GM23248 (cell line): ENCODE measurements at places on chromosomes 3 and 15. TPM values are rescaled to one million over a fixed set of nuclear protein-coding genes. Genes with fewer than 3 reads are reported as not detected.

DNA sequence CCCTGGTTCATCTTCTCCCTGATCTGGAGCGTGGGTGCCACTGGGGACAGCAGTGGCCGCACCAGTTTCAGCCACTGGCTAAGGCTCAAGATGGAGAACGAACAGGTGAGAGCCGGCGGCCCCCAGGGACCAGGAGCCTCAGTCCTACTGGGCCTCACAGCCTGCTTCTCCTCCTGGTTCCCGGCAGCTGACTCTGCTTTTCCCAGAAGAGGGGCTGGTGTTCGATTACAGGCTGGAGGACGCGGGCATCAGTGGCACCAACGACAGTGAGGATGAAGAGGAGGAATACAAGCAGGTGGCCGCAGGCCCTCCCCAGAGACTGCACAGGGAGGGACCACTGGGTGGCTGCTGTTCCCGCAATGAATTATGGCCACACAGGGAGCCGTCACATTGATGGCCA lies 54.4 kb downstream of the DNAH1 start:
- no peak for DNase-seq

GRCh38 chr3:129116482-129116946 lies 5.1 kb downstream of the RAB43 start:
- no peak for DNase-seq

GRCh38 chr3:34323517-34323916 lies 525.1 kb downstream of the PDCD6IP start:
- DNase-seq: no peak

- DNase-seq: peak; percentile 12
Observed at GRCh38 chr3:57093971-57094535, 33.6 kb downstream of the SPATA12 start.

Gene SLC12A1
- polyA plus RNA-seq: not detected in 2 replicates

- DNase-seq: no peak
Observed at GRCh38 chr3:122515870-122516269, 1.1 kb upstream of the KPNA1 start.

GRCh38 chr3:186599785-186600166 lies 13.1 kb upstream of the AHSG start:
- no peak for DNase-seq

DNA sequence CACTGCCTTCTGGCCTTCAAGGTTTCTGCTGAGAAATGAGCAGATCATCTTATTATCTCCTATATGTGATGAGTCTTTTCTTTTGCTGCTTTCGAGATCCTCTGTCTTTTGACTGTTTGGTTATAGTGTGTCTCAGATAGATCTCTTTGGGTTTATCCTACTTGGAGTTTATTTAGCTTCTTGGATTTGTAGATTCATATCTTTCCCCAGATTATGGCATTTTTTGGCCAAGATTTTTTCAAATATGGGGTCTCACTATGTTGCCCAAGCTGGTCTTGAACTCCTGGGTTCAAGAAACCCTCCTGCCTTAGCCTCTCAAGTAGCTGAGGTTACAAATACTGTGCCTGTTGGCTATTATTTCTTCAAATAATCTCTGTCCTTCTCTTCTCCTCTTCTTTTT lies 150.3 kb downstream of the PDE8A start:
- no peak for DNase-seq

- DNase-seq: peak; percentile 16
Observed at GRCh38 chr3:141093397-141093796, 42.2 kb downstream of the SPSB4 start.

DNA sequence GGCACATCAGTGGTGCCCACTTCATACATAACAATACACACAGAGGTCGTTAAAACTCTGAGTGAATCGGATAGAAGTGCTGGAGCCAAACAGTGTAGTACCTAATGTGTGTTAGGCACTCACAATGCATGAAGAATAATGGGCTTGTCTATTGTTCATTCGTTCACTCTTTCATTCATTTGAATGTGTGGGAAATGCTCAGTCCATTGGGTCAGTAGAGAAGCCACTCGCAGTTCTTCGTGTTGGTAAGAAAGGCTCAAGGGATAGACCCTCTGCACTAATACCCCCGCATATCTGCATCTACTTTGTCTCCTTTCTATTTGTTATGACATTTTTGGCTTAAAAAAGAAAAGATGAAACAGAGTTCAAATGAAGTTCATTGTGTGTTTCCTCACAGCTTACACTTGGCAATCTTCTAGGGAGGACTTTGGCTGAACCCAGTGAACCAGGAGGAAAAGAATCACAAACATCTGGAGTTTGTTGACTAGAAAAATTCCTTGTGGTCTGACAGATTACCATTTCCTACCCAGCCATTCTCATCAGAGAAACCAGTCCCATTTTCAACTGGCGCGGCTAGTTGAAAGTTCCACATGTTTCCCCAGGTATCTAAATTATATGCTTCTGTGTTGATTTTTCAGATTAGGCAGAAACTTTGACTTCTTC lies 32.8 kb upstream of the MFSD1 start:
- DNase-seq: peak; percentile 93

- no peak for DNase-seq
Observed at GRCh38 chr3:38039101-38039898, at the start of gene DLEC1. Gene DLEC1, plus strand, starts transcription at chr3:38039208. Its CDS starts 18 bp downstream, at chr3:38039226.

- DNase-seq: no peak
Observed at GRCh38 chr3:111899966-111900365, 40.9 kb downstream of the PHLDB2 start.

DNA sequence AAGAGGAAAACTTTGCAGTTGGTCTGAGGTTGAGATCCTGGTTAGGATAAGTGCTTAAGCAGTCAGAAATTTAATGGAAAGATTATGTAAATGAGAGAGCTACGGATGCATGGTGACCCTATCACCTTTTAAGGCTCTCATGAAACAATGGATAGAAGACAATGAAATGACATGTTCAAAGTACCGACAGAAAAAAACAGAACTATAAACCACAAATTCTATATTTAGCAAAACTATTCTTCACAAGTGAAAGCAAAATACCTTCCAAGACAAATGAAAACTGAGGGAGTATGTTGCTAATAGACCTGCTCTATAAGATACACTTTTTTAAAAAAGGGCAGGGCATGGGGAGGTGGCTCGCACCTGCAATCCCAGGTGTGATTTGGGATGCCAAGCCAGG lies 32.2 kb downstream of the DNAAF4 start:
- DNase-seq: no peak

GRCh38 chr3:176905331-176905730 lies 292.0 kb downstream of the TBL1XR1 start:
- DNase-seq: no peak

DNA sequence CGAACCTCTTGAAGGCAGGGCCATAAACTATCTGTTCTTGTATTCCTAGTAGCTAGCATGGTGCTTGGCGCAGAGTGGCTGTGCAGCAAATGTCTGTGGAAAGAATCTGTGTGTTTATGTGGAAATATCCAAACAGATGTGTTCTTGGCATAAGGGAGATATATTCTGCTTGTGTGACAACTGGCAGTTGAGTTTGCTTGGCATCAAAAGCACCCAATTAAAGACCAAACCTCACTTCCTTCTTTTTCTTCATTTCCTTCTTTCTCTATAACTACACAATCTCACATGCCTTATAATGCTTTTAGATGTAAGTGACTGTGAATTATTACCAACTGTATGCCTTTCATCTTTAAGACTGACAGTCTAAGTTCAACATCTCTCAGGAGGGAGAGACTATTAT lies 296.5 kb downstream of the SLC9A9 start:
- DNase-seq: no peak

DNA sequence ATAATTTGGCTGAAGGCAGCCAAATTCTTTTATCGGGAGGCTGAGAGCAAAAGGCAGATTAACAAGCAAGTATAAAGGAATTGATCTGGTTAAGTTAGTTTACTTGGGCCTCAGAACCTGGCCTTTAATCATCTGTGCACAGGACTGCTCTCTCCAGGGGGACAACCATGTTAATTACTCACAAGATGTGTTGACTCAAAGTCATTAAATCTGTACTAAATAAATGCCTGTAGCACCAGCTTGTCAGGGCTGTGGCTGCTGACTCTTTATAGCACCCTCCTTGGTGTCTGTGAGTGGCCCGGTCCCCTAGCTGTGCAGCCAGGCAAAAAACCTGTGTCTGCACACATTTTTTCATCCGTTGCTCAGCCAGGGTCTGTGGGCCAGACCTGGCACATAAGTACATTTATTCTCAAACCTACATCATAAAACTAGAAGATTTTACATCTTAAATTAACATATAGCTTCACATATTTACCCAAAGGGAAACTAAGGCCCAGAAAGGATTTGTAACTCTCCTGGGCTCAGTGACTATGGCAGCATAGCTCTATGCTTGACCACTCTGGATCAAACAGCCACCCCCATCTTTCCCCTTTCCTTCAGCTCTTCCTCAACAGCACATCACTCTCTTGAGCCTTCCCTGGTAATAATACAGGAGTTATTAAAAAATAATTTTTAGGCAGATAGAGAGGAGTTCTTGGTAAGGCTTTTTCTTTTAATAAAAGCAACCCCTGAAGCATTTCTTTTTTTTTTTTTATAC lies 51.4 kb downstream of the NCEH1 start:
- peak; percentile 56 for DNase-seq

DNA sequence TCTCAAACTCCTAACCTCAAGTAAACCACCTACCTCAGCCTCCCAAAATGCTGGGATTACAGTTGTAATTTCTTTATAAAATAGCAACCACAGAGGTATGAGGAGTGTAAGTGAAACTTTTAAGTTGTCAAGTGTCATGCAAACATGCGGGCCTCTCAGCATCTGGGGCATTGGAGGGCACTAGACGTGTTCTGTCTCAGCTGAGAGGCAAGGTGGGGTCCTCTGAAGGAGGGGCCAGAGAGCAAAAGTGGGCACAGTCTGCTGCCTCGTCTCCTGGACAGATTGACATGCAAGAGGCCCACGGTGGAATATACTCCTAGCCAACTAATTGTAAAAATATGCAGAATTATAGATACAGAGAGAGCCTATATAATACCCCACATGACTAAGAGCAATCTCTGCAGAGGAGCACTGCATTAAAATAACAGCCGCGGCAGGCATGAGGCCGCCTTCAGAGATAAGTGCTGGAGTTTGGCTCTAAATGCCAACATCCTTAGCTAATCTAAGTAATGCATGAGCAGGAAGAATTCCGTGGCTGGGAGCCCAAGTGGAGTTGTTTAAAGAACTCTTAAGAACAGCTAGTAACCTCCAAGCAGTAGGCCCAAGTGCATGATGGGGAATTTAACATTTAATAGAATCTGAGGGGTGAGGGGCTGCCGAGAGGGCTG lies 87.8 kb upstream of the RNU6-1 start:
- peak; percentile 31 for DNase-seq

- DNase-seq: peak; percentile 76
Observed at GRCh38 chr3:190092250-190092649, 28.4 kb downstream of the P3H2 start.

- no peak for DNase-seq
Observed at GRCh38 chr3:78791753-78792152, 976.0 kb downstream of the ROBO1 start.

DNA sequence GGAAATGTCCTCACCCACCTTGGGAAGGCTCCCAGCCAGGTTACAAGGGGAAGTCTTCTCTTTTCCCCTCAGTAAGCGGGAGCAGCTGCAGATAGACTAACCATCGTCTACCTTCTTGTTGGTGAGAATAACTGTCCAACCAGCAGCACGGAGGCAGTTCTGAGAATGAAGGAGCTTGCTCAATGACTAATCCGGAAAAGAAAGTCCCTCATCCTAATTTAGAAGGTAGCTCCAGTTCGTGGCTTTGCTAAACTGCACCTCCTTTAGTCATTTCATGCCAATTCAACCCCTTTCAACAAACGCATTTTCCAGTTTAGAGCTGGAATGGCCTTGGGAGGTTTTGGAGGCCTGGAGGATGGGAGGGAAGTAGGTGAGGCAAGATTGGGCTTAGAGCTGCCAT lies 527.4 kb upstream of the PROK2 start:
- peak; percentile 43 for DNase-seq

Gene CCDC33
- polyA plus RNA-seq: not detected in 2 replicates

Gene MUSTN1
- polyA plus RNA-seq: not detected in 2 replicates

DNA sequence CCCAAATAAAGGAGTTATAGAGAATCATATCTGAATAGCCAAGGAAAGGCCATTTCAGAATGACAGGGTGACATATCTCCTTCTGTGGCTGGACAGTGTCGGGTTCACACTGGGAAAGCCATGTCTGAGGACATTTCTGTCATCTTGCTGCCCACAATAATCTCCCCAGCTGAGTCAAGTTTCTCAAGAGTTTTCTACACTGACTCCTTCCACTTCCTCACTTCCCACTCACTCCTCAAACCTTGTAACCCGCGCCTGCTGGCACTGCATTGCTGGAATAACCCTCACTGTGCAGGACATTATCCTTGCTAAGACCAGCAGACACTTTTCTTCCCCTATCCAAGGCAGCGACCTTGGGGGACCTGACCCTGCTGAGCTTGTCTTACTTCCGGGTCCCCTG lies 5.3 kb upstream of the INSYN1 start:
- peak; percentile 11 for DNase-seq

Gene GPR149
- polyA plus RNA-seq: not detected in 2 replicates

DNA sequence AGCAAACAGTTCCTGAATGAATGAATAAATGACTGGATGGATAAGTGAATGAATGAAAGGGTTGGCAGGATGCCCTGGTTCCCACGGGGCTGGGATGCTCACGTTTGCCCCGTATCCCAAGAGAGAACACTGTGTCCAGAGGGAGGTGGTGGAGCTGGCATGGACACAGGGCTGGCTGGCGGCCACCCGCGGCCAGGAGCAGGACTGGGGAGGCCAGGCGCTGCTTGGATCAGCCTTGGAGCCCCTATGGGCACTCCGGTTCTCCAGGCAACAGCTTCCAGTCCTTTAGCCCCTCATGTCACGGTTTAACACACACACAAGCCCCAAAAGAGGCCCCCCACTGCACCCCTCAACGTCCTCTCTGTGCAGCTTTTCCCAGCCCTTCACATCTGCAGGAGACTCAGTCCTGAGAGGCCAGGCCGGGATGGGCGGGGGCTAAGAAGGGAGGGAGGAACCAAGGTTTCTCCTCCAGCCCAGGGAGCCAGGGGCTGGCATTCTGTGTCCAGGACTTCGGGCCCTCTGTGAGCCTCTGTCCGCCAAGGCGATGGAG lies 86.0 kb upstream of the ALDH1L1 start:
- DNase-seq: peak; percentile 45

DNA sequence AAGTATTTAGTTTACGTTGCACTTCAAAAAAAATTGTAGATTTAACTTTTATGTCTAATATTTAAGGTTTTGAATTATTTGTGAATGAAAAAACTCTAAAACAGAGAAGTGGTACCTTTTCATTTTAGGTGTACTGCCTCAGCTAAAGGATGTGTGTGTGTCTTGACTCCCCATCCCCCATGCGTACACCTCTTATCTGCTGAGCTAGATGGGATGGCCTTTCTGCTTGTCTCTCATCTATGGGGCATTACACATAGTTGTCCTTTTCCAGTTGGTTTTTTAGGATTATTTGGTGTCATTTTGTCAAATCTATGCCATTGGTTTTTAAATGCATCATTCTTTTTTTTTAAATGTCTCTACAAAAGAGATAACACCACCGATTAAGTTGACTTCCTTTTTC lies 110.9 kb downstream of the FNDC3B start:
- no peak for DNase-seq

GRCh38 chr3:58551636-58552180 lies 14.7 kb upstream of the ACOX2 start:
- no peak for DNase-seq

DNA sequence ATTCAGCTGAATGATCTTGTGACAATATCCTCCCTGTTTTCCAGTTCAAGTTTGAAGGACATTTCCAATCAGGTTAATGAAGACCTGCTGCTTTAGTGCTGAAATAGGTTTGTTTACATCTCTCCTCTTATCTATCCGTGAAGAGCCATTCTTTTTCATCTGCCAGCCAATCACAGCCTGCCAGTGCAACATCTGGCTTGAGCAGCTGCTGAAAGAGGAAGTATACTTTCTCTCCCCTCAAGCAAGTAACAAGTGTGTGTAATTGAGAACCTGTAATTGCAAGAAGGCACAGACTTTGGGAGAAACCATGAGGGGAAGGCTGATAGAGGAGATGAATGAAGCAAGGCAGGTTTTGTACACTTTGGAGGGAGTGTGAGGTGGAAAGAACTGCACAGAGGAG lies 404.3 kb downstream of the AGBL1 start:
- DNase-seq: no peak
